Activated CD4-positive, CD25-positive, alpha-beta regulatory T cell treated with anti-CD3 and anti-CD28 coated beads, Interleukin-2, amount 50 U/mL, for 24 hours (primary cell): ENCODE measurements at places on chromosomes 5 and 9.

DNA sequence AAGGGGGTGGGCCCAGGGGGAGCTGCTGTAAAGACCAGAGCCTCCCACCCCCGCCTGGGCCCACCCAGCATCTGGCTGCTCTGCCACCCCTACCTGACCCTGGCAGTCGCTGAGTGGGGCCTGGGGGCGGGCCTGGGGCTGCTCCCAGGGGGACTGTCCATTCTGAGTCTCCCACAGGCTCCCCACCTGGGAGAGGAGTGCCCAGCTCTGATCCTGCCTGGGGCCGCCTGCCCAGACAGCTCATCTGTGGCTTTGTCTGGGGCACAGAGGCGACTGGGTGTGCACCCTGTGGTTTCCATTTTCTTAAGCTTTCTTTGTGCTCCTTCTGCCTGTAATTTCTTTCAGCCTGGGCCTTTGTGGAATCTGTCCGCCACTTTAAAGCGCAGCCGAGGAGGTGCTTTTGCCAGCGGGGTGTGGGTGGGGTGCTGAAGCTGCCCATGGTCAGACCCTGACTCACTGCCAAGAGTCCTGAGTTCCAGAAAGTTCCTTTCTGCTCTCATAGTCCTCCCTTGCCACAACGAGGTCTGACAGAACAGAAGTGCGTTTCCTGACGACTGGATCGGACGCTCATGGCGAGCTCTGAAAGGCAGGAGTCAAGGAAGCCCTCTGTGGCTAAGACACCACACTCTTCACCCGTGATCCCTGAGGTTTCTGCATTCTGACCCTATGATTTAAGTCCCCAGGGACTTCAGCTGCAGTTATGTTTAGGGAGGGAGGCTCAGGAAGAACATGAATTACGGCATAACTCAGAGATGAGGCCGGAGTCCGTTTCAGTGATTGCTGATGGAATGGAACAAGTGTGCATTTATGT is 225.0 kb downstream of the FANCC start:
- no peak for ATAC-seq

GRCh38 chr5:44933686-44934085 is 124.9 kb downstream of the MRPS30 start:
- ATAC-seq, result no peak

- no peak for ATAC-seq
Observed at GRCh38 chr9:127149010-127149409, 26.6 kb upstream of the ANGPTL2 start.

DNA sequence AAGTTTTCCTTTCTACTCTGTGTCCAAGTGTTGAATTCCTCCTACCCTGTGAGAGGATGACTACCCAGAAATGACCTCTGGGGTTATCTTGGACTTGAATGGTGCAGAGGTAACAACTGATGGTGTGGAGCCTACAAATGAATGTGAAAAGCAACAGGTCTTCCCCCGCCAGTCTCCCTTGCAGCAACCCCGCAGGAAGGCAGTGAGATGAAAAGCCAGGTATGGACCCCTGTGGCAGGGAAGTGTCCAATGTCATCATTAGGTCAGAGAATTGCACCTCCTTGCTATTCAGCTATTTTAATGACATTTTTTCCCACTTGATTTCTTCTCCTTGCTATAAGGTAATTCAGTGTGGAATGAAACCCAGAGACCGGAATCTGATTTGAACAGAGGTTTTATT is 58.5 kb downstream of the MAT2B start:
- no peak for ATAC-seq

DNA sequence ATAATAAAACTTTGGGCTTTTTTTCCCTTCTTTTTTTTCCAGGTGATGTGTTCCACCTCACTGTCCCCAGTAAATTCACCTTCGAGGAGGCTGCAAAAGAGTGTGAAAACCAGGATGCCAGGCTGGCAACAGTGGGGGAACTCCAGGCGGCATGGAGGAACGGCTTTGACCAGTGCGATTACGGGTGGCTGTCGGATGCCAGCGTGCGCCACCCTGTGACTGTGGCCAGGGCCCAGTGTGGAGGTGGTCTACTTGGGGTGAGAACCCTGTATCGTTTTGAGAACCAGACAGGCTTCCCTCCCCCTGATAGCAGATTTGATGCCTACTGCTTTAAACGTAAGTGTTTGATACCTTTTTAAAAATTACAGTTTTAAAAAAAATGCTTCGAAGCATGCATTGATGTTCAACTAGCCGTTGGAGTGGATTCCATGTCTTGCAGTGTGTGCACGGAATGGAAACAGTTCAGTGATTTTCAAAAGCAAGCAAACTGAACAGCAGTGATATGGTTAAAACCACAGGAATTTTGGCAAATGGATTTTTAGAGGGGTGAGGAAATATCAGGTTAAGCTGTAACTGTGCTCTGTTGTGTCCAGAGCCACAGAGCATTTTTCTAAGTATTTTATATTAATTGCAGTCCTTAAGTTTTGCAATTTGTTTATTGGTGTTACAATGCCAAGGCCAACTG is 40.7 kb downstream of the VCAN start:
- ATAC-seq, result no peak

DNA sequence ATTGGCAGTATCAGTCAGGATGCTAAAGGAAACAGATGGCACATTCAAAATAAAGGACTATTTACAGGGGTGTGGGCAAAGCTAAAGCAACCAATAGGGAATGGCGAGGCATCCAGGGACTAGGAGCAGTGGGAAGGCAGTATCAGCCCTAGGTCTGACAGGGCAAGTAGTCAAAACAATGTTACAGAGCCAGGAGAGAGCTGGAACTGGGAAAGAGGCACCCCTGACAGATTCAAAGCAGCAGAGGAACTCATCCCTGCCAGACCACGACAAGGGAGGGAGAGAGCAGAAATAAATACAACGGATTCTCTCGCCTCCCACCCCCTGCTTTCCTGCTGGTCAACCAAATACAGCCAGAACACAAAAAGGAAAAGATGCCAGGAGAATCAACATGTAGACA is 371.5 kb downstream of the NR2F1-AS1 start:
- no peak for ATAC-seq

DNA sequence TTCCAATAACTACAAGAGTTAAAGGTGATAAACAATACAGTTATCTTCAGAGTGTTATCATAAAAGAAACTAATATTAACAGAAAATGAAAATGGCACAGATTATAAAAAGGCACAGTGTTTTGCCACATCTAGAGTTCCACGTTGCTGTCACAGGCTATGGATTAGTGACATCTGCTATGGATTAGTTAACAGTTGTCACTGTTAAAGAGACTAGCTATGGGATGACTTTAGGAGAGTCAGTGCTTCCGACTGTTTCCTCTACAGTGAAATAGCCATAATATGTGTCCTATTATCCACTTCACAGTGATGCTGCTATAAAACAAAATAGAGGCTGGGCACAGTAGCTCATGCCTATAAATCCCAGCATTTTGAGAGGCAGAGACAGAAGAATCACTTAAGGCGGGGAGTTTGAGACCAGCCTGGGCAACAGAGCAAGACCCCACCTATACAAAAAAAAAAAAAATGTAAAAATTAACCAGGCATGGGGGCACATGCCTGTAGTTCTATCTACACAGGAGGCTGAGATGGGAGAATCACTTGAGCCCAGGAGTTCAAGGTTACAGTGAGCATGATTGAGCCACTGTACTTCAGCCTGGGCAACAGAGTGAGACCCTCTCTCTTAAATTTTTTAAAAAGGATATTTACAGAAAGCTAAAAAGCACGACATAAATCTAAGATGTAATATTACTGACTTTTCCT is 19.7 kb downstream of the MAPKAP1 start:
- ATAC-seq, result no peak

DNA sequence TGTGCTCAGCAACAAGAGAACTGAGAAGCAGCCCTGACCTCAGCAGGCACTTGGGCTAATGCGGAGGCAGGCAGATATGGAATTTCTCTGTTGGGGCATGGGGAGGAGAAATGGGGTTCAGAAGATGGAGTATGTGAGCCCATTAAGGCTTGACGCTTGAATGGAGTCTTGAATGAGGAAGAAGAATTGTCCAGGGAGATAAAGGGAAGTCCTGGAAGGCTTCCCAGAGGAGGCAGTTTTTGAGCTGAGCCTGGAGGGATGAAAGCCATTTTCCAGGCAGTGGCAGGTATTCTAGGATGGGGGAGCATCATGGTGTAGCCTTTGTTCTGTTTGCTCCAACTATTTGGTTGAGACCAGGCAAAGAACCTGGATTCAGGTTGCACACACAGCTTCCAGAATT is 34.5 kb downstream of the FGF18 start:
- no peak for ATAC-seq

- no peak for ATAC-seq
Observed at GRCh38 chr5:36300927-36301540, 668 bp downstream of the RANBP3L start.

- no peak for ATAC-seq
Observed at GRCh38 chr5:11046160-11046559, 285.1 kb upstream of the DAP start.

- ATAC-seq, result no peak
Observed at GRCh38 chr5:115180165-115180709, 10.5 kb upstream of the TRIM36 start.

DNA sequence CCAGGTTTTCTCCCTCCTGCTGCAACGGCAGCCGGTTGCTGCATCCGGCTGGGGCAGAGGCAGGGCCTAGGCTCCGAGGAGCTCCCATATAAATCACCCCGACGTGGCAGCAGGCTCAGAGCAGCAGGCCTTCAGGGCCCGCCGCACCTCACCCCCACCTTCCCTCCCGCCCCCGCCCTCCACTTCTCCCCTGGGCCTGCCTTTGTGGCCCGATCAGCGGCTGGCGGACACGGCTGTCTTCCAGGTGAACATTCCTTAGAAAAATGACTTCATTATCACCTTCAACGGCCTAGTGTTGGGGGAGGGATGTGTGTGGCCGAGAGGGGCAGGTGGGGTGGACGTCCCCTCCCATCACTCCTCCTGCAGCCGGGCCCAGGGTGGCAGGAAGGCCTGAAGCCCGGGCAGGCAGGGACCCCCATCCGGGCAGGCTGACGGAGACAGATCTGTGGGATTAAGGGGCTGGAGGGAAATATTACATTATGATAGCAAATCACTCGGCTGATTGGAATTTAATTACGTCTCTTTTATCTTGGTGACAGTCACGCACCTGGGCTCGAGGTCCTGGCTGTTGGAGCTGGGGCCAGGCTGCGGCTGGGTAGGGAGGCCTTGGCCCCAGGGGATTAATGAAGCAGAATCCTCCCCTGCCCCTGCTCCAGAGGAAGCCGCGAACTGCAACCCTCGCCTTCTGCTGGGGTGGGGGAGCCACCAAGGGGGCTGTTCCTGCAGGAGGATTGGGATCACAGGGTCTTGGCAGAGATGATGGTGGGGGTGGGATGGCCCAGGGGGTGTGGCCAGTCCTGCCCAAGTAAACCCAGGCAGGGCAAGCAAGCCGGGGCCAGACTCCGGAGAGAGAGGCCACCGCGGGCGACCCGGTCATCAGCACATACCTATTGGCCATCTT is 38.4 kb upstream of the RXRA start:
- no peak for ATAC-seq

- no peak for ATAC-seq
Observed at GRCh38 chr5:106159616-106160015, 1511.1 kb downstream of the EFNA5 start.

DNA sequence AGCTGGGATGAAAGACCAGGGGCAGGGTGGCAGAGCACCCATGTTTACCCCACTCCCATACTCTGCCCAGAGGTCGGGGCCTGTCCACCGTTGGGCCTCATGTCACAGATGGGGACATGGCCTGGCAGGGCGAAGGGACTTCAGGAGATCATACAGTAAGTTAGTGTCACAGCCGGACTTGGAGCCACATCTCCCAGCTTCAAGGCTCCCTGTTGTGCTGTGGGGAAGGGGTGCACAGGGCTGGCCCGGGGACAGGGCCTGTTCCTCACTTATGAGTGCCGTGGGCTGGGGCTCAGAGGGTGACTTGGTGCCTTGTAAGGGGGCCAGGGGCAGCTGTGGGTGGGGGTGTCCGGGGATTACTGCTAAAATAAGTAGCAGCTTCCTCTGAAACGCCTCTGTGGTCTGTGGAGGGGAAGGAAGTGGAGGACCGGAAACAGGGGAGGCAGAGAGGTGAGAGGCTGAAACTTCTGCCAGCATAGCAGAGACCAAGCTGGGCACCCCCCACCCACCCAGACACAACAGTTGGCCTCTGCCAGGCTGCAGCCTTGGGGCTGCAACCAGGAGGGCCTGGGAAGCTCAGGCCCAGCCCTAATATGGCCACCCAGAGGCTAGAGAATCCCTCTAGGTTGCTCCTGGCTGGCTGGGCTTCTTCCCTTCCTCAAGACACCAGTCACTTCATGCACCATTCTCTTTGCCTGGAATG is 41.1 kb upstream of the NEK6 start:
- peak; percentile 56 for ATAC-seq

DNA sequence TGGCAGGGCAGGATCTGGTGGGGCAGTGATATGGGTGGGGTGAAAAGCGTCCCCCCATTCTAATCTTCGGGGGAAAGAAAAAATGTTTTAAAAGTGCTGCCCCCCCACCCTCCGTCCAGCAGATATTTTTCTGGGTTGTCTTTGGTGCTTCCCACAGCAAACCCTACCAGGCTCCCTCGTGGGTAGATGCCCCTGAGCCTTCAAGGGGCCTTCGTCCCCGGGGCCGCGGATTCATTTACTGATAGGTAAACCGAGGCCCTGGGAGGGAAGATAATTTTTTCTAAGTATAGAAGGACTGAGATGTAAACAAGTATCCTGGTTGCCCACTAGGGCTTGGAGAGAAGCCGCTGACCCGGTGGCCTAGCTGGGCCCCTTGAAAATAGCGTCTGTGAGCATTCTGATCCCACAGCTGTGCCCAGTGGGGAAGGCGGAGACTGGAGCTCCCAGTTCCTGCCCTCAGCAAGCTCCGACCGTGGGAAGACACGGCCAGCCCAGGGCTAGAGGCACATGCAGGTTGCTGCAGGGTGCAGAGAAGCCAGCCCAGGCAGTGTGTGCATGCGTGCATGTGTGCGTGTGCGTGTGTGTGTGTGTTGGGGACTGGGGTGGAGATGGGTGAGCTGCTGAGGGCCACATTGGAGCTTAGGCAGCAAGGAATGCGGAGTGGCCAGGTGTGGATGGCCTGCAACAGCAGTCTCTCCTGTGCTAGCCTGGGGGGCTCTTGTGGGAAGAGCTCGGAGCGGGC is 6.0 kb upstream of the RXRA start:
- no peak for ATAC-seq

DNA sequence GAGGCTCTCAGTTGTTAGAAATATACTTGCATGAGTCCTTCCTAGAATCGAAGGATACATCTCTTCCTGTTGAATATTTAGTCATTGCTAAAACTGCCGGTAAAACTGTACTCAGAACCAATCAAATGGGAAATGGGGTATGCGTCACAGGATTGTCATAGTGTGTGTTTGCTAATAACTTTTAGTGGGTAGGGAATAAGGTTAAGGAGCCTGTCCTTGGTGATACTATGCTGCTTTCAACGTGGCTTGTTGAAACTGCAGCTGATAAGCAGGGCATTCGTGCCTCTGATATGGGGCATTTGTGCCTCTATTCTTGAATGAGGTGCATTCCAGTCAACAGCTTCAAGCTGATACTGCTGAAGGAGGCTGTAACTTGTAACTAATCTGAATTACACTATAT is 26.6 kb downstream of the HABP4 start:
- peak; percentile 24 for ATAC-seq

GRCh38 chr9:78441822-78442431 is 145.0 kb downstream of the PSAT1 start:
- no peak for ATAC-seq

GRCh38 chr5:172534229-172535107 is 80.1 kb upstream of the SH3PXD2B start:
- no peak for ATAC-seq
